ENCODE measurements at places on chromosomes 6 and 20. TPM values are rescaled to one million over a fixed set of nuclear protein-coding genes. Genes with fewer than 3 reads are reported as not detected.
A peak's percentile ranks its signal among the peaks of the same experiment; 100 is the strongest.

The SEC63 gene
- polyA plus RNA-seq, result 10.7 TPM

DNA sequence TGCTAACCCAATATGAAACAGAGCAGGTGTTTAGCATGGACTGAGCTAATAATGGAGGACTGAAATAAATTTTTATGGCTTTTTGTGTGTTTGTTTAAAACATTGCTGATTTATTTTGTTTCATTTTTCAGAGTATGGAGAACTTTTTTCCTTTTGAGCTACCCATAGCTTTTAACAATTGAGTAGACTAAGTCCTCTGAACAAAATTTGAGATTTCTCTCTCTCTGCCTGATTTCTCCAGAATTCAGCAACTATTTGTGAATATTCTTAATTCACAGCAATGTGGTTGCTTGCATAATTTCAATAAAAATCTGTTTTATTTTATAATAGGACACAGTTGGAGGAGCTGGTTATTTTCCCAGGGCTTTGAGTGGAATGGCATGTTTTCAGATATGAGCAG, 103.7 kb downstream of the TPBG start:
- no peak for DNase-seq

The PRR3 gene
- polyA plus RNA-seq, result 23.3 TPM

DNA sequence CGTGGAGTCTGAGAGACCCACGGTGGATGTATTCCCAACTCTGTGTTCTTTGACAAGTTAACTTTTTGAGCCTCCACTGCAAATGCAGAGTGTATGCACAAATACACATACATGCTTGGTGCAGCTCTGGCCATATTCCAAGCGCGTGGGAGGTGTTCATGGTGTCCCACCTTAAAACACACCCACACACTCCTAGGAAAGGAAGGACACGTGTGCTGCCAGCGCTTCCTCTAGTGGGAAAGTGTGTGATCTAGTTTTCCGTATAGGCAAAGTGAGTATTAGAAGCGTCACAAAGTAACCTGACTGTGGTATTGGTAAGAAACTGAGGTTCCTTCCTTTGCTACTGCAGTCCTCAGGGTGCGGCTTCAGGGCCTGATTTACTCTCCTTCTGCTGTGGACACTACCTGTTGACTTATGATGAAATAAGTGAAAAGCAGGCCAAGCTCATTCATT, 36.0 kb upstream of the MPC1 start:
- no peak for DNase-seq

DNA sequence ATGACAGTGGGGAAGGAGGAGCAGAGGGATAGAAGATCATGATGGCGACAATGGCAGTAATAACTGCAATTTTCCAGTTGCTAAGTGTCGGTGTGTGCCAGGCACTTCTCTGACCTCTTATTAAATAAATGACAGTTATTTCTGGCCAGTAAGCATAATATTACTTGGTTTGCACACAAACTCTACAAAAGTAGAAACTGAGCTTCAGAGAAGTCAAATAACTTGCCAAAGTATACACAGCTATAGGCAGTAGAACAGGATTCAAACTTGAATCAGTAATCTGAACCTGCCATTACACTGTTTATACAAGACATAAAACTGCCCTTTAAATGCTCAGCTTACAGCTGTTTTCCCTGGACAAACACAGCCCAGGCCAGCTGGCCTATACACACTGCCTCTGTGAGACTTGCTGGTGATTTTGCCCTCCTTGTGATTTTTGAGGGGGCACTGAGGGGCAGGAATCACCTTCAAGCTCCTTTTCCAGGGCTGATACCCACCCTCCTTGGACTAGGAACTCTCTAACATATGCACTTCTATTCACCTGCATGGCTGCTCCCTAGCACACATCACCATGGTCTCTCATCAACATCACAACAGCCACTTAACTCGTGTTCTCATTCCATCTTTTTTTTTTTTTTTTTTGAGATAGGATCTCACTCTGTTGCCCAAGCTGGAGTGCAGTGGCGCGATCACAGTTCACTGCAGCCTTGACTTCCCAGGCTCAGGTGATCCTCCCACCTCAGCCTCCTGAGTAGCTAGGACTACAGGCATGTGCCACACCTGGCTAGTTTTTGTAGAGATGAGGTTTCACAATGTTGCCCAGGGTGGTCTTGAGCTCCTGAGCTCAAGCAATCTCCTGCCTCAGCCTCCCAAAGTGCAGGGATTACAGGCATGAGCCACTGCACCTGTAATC, 63.6 kb downstream of the SLC23A2 start:
- DNase-seq, result peak; percentile 52

DNA sequence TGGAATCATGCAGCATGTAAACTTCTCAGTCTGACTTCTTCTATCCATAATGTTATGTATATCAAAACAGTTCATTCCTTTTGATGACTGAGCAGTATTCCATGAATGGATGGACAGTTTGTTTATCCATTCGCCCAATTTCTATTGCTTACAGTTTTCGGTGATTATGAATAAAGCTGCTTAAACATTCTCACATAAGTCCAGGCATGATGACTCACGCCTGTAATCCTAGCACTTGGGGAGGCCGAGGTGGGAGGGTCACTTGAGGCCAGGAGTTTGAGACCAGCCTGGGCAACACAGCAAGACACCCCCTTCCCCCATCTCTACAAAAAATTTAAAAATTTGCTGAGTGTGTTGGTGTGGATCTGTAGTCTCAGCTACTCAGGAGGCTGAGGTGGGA, 22.9 kb upstream of the HMGA1 start:
- no peak for DNase-seq

DNA sequence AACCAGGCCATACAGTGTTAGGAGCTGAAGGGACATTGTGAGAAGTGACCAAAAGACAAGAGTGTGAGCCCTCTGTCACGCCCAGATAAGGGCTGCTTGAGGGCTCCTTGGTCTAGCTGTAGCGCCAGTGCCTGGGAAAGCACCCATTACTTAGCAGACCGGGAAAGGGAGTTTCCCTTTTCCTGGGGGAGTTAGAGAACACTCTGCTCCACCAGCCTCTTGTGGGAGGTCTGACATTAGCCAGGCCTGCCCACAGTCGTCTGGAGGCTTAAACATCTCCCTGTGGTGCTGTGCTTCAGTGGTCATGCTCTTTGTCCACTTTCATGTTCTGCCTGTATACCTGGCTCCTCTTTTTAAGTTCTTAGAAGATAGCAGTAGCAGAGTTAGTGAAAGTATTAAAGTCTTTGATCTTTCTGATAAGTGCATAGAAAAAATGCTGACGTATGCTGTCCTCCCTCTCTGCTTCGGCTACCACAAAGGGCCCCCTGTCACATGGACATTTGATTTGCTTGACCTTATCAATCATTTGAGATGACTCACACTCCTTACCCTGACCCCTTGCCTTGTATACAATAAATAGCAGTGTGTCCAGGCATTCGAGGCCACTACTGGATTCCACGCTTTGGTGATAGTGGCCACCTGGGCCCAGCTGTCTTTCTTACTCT, 201.5 kb upstream of the ECI2 start:
- DNase-seq, result no peak

- DNase-seq, result no peak
These were observed 21.4 kb downstream of the C6orf15 start for GRCh38 chr6:31090973-31091364.

- DNase-seq, result no peak
These were observed 16.6 kb downstream of the TENT5A start for GRCh38 chr6:81735756-81736380.

DNA sequence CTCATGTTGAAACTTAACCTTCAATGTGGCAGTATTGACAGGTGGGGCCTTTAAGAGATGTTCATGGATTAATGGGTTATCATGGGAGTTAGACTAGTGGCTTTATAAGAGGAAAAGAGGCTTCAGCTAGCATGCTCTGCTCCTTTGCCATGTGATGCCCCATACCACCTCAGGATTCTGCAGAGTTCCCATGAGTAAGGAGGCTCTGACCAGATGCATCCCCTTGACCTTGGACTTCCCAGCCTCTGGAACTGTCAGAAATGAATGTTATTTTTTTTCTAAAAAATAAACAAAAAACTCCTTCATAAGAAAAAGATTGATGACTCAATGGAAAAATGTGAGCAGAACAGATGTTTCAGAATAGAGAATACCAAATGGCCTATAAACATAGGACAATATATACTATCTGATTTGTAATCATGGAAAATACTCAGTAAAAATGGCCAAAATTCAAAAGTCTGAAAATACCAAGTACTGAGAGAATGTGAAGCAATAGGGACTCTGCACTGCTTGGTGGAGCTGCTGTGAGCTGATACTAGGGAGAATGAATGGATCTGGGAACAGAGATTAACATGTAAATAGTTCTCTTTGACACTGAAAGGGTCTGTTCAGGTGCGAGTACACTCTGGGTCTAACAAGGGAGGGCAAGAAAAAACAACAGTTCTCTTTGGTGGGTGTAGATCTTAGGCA, 7.4 kb upstream of the TRIM39 start:
- no peak for DNase-seq

DNA sequence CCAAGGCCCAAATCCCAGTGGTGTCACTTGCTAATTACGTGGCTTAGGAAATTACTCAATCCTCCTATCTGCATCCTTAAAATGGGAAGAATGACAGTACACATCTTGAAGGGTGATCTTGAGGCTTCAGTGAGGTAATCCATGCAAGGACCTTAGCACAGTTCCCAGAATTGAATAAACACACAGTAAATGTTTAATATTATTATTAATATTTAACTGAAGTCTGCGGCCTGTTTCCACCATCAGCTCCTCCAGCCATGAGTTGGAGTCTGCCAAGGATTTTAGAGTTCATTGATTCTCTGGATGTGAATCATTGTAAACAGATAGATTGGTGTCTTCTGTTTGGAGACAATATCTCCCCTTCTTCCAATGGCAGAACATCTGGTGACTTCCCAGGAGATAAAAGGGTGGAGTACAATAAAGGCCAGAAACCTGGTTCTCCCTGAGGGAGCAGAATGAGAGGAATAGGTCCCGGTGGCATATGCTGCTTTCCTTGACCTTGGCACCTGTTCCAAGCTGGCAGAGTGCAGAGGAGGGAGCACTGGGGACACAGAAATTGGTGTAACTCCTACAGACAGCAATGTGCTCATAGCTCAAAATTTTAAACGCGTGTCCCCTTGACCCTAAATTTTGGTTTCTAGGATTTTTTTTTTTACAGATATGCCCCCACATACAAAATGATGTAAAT, 25.4 kb downstream of the UNC5CL start:
- no peak for DNase-seq

The LAMA4 gene
- 370 TPM for polyA plus RNA-seq

DNA sequence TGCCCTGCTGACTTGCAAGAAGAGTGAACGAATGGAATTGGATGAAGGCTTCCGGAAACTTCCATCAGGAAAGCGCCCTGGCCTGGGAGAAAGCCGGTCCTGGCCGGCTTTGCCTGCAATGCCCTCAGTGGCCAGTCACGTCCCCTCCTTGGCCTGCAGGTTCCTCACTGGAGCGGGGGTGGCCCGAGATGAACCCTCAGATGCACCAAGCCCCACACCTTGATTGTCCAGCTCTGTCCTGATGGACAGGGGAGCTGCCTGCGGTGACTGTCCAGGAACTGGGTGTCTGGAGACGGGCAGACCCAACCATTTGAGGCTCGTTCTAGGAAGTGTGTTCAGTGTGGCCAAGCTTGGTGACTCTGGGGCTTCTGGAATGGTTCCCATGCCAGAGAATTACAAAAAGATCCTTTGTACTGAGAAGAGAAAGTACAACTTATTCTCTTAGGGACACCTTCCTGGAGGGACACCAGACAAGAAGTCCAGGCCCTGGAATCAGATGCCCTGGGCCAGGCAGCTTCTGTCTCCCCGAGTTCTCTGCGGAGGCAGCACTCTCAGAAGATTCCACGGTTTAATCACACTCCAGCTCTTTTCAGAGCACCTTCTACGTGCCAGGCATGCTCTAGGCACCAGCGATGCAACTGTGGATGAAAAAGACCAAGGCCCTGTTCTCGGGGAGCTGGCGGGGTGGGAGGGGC, 17.1 kb upstream of the SULF2 start:
- DNase-seq, result no peak

The ARFGEF3 gene
- polyA plus RNA-seq, result 1.3 TPM

- no peak for DNase-seq
These were observed 7.9 kb downstream of the GNL1 start for GRCh38 chr6:30548375-30548774.

DNA sequence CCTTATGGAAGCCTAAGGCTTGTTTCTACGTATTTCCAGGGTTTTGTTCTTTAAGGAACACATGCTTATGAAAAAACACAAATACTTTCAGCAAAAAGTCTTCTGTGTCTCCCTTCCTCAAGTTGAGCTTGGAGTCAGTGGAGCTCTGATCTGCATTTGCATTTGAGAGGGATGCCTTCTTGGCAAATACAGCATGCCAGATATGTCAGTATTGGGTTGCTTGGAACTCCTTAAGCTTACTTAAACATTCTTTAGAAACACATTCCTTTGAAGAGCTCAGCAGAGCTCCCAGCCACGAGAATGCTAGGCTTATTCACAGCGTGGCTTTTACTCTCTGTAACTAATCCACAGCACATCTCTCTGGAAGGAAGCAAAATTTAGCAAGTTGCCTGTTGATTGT, 68.3 kb downstream of the ANKRD6 start:
- no peak for DNase-seq

- no peak for DNase-seq
These were observed 46.9 kb upstream of the NAA20 start for GRCh38 chr20:19970256-19970765.

GRCh38 chr6:93735099-93735498, 315.7 kb upstream of the EPHA7 start:
- DNase-seq, result no peak

GRCh38 chr6:168292826-168293225, 26.8 kb downstream of the DACT2 start:
- no peak for DNase-seq

The CAPN11 gene
- 1.0 TPM for polyA plus RNA-seq

DNA sequence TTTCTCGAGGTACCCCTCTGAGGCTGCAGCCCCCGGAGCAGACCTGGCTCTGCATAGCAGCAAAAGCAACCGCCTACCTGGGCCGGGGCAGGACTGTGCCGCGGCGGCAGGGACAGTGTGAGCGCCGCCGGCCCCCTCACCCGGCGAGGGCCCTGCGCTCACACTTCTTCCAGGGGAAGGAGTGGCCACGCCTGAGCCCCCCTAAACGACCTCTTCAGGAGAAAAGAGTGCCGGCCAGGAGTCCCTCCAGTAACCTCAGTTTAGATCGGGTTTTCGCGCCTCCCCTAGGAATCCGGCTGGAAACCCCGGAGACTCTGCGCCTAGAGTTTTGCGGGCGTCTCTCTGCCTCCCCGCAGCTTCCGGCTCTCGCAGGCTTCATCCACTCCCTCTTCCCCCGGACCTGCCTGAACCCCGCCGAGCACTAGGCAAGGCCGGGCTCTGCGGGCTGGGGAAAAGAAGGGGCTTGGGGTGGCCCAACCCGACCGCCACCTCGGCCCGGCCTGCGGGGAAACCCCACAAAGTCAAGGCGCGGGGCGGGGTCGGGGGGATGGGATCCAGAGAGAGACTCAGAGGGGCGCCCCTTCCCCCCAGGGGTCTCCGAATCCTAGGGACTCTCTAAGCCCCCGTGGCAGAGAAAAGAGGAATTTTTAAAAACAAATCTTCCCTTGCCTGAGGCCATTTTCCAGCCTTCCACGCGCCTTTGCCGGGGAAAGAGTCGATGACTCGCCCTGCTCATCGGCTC, 558 bp downstream of the LINC00237 start:
- DNase-seq, result no peak

- no peak for DNase-seq
These were observed 911.4 kb upstream of the FLRT3 start for GRCh38 chr20:15248618-15249395.

The RBM24 gene
- polyA plus RNA-seq, result 6.6 TPM

Measured in endothelial cell of umbilical vein (primary cell).